ENCODE measurements at places on chromosomes 5 and 9.

DNA sequence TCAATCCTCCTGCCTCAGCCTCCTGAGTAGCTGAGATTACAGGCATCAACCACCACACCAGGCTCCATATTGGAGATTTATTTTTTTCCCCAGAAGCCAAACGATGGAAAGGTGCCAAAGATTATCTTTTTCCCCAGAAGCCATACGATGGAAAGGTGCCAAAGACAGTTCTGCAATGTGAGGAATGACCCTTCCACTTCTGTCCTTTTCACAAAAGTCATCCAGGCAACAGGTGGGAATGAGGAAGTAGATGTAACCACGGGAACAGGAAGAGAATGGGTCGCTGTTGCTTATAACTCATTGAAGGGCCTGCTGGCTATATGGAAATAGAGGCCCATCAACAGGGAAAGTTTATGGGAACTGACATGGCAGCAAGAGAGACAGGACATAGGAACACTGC lies 233.7 kb upstream of the MSX2 start:
- DNase-seq = no peak

DNA sequence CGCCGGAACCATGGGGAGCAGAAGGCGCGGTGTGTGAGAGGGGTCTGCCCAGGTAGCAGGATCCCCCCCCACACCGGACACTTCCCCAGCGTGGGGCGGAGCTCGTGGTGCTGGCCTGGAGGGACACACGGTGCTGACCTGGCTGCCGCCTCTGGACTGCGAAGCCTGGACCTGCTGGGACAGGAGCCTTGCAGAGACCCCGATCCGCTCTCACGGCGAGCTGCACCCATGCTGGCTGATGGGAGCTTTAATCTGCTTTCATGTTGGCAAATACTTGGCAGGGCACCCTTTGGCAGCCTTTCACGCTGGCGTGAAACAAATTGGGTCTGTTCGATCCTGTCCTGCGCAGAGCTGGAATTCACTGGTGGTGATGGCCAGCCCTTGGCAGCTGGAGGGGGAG lies 7.4 kb downstream of the NKD2 start:
- DNase-seq = no peak

DNA sequence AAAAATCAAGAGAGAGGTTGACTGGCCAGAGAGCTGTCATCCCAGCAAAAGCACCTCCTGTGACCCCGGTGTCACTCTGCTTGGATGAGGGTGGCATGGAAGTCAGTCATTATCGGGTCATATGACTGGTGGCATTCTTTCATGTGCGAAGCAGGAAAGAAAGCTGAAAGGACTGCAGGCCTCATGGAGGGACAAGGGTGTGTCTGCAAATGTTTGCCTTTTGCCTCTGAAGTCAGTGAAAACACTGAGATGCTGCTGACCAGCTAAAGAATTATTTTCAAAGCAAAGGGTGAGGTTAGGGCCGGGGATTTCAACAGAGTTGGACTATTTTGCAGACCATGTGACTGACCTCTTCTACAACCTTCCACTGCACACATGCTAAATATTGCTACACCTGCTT lies 298.3 kb downstream of the CSNK1G3 start:
- no peak for DNase-seq

DNA sequence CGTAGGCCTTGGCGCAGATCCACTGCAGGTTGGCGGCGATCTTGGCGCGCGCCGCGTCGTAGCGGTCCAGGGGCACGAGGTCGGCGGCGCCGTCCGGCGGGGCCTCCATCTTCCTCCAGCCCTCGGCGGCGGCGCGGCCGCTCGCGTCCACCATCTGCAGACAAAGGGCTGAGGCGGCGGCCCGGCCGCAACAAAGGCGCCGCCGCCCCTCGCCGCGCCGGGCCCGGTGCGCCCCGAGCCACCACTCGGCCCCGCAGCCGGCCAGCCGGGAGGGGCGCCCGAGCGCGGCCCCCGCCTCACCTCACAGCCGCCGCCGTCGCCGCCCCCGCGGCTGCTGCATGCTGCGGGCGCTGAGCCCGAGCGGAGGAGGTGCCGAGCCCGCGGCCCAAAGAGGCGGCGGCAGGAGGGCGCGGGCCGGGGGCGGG lies 328 bp downstream of the CAMSAP1 start:
- DNase-seq = no peak

- no peak for DNase-seq
Observed at GRCh38 chr9:108184941-108185340, 670.8 kb downstream of the ACTL7B start.

DNA sequence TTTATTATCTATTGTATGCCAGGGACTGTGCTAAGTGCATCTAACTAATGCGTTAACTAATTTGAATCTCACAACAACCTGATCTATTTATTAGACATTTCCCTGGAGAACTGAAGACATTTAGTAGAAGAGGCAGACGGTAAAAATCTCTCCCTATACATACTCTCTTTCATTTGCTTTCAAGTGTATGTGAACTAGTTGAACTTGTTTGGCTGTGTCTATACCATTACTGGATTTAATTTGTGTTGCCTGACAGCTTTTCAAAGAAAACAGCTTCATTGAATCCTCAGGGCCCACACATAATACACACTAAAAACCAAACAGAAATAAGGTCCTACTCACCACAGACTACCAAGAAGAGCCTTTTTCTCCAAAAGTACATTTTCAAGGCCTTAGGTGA lies 133.6 kb upstream of the NR3C1 start:
- DNase-seq = no peak

DNA sequence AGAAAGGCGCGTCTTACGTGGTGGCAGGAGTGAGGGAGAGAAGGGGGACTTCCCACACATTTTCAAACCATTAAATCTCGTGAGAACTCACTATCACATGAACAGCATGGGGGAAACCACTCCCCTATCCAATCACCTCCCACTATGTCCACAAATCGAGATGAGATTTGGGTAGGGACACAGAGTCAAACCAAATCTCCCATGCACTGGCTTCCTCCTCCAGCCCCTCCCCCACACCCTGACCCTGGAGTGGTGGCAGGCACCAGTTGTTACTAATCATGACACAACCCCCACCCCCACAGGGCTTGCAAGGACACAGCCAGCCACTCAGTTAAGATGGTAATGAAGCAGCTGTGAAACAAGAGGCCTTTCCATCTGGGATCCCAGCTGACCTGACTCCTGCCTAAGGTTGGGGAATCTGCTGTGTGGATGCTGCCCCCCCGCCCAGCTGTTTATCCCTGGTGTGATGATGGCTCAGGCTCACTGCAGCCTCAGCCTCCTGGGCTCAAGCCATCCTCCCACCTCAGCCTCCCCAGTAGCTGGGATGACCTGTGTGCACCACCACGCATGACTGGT lies 57.1 kb upstream of the FUBP3 start:
- DNase-seq = no peak

DNA sequence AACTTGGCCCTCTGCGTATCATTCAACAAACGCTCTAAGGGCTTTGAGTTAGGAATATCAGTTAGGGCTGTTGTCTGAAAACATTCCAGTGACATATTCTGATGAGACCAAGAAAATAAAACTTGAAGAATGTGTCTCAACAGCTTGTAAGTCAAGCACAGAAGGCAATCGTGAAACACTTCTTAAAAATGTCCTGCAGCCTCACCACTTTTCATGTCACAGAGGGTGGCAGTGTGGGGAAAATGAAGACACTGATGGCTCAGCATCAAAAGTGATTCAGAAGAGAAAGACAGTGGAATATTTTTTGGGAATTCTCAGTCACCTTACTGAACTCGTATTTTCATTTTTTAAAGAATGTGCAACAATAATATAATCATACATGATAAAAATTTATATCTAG lies 247.3 kb downstream of the CTNND2 start:
- no peak for DNase-seq

DNA sequence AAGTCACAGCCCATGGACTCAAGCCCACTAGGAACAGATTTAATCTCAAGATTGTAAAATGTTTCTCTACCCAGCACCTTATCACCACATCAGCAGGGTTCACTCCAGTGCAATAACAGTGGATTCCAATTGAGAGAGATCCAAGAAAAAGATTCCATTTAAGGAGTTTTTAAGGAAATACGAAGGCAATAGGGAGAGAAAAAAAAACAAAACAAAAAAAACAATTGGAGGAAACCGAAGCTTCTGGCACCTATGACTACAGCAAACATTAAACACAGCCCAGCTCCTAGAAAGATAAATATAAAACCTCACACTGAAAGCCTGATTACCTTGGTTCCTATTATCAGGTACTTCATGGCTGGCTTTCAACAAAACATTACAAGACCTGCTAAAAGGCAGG lies 192.7 kb downstream of the DAB2IP start:
- DNase-seq = no peak

GRCh38 chr5:170327168-170327567 lies 29.6 kb upstream of the LCP2 start:
- no peak for DNase-seq

- DNase-seq = no peak
Observed at GRCh38 chr9:98860871-98861293, 53.4 kb downstream of the GALNT12 start.

DNA sequence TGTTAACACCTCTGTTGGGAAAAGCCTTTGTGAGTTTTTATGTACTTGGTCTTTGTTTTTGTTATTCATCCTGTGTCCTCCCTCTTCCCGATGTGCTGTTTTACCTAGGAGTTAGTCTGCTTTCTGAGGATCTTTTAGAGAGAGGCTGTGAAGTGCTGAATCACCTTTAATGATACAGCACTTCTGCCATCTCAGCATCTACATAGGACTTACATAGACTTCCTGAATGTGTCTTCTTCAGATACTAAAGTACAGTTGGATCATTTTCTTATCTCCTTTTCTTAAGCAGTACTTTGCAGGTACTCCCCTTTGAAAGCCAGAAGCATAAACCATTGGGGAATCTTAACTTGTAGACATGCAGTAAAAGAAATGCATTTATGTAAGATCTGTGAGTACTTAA lies 31.5 kb downstream of the OTULIN start:
- DNase-seq = no peak

DNA sequence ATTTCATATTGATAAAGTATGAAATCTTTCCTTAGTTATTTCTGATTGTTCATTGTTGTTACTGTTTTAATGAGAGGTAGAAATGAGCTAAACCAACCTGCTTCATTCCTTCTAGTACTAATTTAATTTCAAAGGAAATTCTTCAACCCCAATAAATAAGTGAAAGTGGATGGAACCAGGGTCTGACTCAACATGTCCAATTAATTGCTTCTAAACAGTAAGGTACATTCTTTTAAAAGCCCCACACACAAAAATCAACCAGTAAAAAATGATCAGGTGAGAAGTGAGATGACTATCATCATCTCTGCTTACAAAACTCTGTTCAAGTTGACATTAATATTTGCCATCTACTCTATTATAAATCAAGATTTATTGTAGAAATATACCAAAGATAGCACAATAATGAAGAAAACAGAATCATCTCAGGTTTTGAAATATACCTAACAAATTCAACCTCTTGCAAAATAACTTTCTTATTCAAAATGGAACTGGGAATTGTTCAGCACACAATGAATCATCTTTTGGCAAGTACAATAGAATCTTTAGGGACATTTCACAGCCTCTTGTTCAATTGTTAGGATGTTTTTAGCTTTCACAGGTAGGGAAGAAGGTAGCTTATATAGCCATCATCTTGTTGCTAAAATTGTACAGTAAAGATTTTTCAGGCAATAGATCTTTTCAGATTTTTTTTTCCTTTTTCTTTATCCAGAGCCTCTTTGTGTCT lies 114.5 kb downstream of the RPS23 start:
- no peak for DNase-seq

DNA sequence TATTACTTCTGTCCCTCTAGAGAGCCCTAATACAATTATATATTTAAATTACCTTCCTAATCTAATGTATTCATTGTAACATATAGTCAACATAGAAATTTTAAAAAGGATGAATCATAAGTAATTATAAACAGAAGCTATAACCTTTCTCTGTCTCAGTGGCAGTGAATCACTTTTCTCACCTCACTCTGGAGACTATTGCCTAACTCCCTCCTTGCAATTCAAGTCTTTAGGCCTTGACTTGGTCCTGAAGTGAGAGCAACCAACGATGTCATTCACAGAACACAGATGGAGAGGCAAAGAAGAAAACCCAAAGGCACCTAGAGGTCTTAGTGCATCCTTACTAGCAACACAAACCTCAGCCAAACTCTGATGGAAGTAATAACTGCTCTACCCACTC lies 133.3 kb upstream of the DPYSL3 start:
- no peak for DNase-seq

DNA sequence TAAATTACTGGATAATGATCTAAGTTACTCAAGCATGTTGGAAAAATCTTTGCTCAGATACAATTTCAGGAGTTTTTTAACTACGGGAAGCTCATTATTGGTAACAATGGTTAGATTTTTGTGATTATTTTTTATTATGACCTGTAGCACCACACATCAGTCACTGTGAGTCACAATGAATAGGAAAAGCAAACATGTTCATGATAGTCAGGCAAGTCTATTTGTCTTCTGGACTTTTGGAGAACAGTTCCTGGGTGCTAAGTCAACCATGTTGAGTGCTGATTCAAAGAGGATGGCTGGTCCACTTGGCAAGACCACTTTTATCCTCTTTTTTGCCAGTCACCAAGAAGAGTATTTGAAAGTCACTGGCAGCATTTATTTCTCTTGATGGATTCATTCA lies 403.2 kb downstream of the KIF4B start:
- no peak for DNase-seq

- no peak for DNase-seq
Observed at GRCh38 chr9:120099065-120099464, 480.9 kb downstream of the CDK5RAP2 start.

DNA sequence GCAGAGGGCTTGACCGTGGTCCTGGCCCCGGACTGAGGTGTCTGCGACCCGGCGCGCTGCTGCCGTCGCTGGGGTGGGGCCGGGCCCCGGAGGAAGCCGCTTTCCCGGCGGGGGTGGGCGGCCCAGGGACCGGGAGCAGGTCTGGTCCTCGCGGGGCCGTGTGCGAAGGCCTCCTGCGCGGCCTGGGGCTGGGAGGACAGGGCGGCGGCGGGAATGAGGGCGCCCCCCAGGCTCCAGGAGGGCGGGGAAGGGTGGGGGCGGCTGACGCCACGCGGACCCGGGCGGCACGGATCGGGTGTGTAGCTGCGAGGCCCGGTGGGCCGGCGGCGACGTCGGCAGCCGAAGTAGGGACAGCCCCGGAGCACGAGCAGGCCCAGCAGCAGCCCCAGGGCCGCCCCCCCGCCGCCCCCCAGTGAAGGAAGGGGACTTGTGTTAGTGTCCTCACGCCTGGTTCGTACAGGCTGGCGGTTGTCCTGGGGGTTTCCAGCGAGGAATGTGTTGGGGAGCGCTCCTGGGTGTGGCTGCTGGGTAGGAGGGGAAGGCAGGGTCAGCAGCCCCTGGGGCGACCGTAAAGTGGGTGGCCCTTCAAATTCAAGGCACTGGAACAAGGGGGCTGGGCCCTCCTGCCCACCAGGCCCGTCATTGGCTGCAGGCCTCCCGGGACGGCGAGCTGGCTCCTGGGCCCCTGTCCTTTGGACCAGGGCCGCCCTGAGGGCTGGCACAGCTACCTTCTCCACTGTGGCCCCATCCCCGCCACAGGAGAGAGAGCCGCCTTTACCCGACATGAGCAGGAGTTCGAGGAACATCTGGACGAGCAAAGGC lies 597 bp upstream of the TMEM250 start:
- DNase-seq = no peak
